Astrocyte of the cerebellum (primary cell): ENCODE measurements at places on chromosomes 5 and 9.

GRCh38 chr5:87347272-87347671, 65.5 kb downstream of the CCNH start:
- DNase-seq, result peak; percentile 22

GRCh38 chr5:151315998-151316597, 12.5 kb upstream of the SLC36A3 start:
- peak; percentile 53 for DNase-seq

GRCh38 chr5:98402130-98402529, 371.3 kb upstream of the RGMB start:
- no peak for DNase-seq

DNA sequence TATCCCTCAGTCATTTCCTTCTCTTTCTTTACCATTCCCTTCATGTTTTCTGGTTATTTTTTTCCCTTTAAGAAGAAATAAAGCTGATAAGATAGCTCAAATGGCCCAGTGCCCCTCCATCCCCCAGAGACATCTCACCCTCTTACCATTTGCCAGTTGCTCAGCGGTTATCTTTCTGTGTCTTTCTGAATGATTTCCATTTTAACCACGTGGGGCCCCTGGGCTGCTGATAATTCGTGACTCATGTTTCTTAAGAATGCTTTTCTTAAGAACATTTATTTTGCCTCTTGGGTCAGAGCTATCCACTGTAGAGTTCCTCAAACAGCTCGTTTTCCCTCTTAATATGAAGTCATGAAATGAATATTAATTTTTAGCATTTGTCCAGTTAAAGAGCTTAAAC, 147.8 kb downstream of the MAST4 start:
- DNase-seq, result peak; percentile 15

DNA sequence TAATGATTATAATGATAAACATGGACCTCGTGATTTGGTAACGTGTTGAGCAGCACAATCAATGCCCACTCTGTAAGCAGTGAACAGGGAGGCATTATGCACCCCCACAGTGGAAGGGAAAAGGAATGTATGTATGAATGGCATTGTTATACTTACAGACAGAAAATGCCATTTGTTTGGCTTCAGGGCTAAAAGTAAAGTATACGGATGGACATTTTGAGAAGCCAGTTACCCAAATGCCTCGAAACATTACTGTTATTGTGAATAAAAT, 260.2 kb upstream of the PPP1R2B start:
- no peak for DNase-seq

DNA sequence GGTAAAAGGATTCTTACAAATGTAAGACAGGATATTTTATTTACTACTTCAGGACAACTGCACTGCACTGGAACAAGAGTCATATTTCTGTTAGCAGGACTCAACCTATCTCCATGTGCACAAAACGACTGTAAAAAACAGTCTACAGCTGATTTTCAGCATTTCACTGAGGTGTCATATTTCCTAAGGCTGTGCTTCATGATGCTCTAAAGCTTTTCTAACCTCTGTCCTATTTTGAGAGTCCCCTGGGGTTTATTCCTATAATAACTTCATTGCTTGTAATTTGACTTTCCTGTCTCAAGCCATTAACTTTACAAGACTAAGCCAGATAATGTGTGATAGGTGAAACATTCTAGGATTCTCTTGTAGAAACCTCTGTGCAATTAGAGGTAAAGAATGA, 472.3 kb downstream of the HINT1 start:
- DNase-seq, result no peak

DNA sequence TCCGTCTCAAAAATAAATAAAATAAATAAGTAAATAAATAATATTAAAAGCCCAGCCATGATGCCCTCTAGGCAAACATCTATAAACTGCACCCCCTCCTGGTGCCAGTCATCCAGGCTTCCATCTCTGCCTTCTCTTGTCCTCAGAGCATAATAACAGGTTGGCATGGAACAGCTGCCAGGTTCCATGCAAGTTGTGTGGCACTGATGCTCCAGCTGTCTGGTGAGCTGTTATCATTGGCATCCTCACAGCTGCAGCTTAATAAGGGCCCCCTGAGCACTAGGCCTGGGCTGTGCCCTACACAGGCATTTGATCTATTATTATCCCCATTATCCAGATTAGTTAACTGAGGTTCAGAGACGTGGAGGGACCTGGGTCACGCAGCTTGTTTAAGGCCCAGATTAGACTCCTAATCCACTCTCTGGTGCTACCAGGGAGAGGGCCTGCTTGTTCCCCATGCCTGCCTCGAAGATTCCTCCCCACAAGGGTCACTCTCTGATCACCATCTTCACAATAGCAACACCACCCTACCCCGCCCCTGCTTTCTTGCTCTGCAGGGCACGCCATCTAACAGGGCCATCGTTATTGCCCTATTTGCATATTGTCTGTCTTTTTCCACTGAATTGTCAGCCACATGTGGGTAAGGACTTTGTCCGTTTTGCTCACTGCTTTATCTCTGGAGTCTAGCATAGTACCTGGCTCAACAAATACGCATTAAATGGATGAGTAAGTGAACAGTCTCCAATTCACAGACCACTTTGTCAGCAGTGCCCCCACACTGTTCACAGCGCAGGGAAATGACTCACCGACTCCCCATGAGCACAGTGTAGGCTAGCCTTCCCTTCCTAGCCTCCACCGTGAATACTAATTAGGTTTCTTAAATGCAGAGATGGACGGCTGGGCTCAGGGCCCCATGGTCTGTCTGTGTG, 1.5 kb upstream of the DNM1 start:
- peak; percentile 74 for DNase-seq

GRCh38 chr9:131473891-131474290, 28.8 kb upstream of the POMT1 start:
- DNase-seq, result no peak

- DNase-seq, result no peak
Measured at GRCh38 chr9:14730461-14730898, 7.9 kb upstream of the CER1 start.

DNA sequence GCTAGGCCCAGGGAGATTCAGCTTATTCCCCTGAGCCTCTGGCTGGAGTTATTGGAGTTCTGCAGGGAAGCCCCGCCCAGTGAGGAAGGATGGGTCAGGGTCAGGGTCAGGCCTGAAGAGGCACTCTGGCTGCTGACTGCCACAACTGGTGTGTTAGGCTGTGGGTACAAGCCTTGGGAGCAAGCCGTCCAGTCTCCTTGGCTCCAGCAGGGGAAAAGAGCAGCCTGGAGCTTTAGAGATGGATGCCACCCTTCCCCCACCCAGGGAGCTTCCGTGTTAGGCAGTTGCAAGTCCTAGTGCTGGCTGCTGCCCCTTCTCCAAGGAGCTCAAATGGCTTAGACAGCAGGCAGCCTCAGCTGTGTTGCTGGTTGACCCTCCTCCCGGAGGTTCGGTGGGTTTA, 34.4 kb upstream of the TAF11L2 start:
- DNase-seq, result no peak

- no peak for DNase-seq
Measured at GRCh38 chr5:135154961-135155360, 120.9 kb upstream of the PITX1 start.

GRCh38 chr5:127311349-127311748, 20.8 kb downstream of the MEGF10 start:
- DNase-seq, result no peak

DNA sequence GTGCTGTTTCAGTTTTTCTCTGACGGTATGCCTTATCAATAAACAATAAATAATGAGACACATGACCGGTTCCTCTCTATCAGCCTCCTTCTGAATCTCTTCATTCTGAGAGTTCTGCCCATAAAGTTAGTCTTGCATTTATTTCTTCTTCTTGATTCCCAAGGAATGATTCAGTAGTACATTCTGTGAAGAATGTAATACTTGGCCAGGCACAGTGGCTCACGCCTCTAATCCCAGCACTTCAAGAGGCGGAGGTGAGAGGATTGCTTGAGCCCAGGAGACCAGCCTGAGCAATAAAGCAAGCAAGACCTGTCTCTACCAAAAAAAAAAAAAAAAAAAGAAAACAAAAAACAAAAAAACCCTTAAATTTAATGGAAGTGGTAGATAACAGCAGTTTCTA, 53.9 kb downstream of the PAM start:
- no peak for DNase-seq

DNA sequence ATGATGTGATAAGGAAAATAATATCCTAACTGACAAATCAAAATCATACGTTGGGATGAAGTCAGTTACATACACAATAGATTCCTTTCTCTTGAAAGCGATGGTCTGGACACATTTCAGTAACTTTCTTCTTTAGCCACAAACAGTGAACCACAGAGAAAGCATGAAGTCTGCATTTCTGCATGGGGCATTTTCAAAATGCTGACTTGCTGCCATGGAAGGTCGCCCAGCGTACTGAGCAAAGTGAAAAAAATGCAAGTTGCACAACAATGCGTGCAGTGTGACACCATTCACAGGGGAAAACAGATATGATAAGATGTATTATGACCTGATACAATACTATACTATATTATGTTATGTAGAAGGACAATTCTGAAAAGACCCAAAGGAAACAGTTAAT, 146.3 kb downstream of the SNX18 start:
- DNase-seq, result peak; percentile 96
